GM10248 (cell line): ENCODE measurements at places on chromosomes 5 and 9.
A peak's percentile ranks its signal among the peaks of the same experiment; 100 is the strongest.

GRCh38 chr9:108663422-108663821 is 192.4 kb downstream of the ACTL7B start:
- DNase-seq, result no peak

GRCh38 chr5:75993643-75994520 is 89.3 kb upstream of the SV2C start:
- no peak for DNase-seq

DNA sequence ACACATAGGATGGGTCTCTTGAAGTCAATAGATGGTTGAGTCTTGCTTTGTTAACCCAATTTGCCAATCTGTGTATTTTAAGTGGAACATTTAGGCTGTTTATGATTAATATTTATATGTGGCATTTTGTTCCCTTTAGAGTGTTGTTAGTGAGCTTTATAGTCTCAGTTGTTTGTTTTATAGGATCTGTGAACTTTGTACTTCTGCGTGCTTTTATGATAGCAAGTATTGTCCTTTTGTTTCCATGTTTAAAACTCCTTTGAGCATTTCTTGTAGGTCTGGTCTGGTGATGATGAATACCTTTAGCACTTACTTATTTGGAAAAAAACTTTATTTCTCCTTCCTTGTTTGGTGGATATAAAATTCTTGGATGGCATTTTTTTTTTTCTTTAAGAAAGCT is 23.8 kb downstream of the SELENOP start:
- no peak for DNase-seq

- no peak for DNase-seq
Observed at GRCh38 chr5:160197341-160198144, 31.8 kb upstream of the FABP6 start.

GRCh38 chr5:109550077-109550476 is 139.7 kb upstream of the MAN2A1 start:
- no peak for DNase-seq

GRCh38 chr5:153079396-153079795 is 411.1 kb upstream of the GRIA1 start:
- DNase-seq, result no peak

- DNase-seq, result no peak
Observed at GRCh38 chr5:125552486-125552885, 806.0 kb upstream of the ZNF608 start.

DNA sequence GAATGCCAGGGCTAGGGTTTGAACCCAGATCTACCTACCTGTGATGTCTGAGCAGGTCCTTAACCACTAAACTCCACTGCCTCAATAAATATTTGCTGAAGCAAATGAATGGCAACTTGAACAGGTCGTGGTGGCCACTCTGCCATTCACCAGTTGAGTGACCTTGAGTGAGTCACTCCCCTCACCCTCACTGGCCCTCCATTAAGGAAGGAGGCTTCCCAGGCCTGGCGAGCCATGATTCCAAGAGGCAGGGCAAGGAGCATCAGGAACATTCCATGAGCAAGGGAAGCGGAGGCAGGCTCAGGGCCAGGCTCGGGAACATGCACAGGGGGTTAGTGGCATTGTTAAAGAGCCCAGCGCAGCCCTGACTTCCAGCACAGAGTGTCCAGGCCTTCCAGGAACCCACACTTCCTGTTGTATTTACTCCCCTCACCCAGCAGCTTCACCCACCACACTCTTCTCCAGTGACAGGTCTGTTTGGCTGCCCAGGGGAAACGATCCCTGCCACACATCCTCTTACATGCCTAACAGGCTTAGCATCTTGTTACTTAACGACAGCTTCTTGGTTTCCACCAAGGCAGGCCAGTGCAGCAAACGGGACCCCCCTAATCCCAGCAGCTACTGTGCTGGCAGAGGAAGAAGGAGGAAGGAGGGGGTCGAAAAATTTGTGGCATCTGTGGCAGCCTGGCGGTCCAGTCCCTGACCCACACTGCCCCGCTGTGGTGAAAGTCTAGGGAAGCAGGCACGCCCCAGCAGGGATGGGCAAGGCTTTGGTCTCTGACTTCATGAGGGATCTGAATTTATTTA is 43.7 kb upstream of the TTC1 start:
- peak; percentile 46 for DNase-seq

- no peak for DNase-seq
Observed at GRCh38 chr5:39846144-39846543, 421.4 kb upstream of the DAB2 start.

GRCh38 chr5:160450164-160450932 is 28.7 kb downstream of the PTTG1 start:
- no peak for DNase-seq

DNA sequence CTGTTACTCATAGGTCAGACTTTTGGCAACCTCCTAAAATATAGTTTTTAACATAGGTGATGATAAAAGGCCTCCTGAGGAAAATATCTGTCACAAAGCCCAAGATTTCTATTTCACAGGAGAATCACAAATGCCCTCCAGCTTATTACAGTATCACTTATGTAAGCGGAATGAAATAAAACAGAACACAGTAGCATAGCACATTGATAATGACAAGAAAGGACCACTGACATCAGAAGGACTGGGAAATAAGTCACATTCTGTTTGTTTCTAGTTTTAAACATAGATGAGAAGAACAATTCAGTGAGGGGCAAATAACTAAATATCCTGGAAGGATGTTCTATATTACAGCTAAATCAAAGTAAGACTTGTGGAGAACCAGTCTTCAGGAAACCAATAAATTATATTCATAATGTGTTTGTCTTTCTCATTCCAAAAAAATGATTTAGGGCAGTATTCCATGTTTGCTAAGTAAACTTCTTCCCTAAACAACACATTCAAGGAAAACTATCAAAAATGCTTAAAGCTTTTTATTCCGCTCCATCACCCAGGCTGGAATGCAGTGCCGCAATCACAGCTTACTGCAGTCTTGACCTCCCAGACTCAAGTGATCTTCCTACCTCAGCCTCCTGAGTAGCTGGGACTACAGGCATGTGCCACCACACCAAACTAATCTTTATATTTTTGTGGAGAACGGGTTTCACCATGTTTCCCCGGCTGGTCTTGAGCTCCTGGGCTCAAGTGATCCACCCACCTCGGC is 20.8 kb upstream of the CTNNAL1 start:
- DNase-seq, result no peak

GRCh38 chr9:114231273-114231672 is 75.9 kb downstream of the COL27A1 start:
- no peak for DNase-seq

DNA sequence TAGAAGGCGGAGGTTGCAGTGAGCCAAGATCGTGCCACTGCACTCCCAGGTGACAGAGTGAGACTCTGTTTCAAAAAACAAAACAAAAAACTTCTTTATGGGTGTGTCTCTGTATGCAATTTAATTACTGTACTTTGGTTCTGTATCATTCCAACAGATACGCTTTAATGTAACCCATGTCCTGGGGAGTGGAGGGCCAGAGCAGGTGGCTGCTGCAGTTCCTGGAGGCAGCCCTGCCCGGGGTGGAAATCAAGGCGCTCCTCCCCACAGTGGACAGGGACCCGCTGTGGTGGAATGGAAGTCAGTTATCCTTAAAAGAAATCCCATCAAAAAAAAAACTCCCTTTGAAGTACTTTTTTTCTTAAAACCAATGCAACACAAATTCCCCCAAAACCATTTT is 1.9 kb downstream of the DAP start:
- DNase-seq, result no peak

DNA sequence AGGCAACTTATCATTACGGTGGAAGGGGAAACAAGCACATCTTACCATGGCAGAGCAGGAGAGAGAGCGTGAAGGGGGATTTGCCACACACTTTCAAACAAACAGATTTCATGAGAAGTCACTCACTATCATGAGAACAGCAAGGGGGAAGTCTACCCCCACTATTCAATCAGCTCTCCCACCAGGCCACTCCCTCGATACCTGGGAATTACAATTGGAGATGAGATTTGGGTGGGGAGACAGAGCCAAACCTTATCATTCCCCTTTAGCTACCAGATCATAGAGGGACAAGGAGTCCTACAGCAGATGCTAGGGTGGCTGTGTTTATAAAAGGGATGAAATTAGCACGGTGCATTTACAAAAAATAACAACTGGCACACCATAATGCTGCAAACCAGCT is 2149.4 kb upstream of the ACO1 start:
- no peak for DNase-seq

DNA sequence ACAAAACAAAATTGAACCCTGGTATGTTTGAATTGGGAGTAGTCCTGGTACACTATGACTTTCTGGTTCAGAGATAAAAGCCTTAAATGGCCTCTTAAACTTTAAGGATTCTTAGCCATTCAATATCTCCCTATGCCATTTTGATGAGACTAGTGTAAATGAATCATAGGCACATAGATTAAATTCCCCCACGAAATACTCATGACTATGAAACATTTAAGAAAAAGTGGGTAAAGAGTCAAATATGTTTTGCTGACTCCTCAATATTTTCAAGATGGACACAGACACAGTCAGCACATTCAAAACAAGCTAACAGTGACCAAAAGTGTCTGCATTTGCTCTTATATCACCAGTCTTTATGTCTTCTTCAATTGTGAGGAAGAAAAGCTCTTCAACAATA is 278.3 kb downstream of the PDE4D start:
- DNase-seq, result no peak

- DNase-seq, result no peak
Observed at GRCh38 chr5:124402144-124402581, 344.3 kb downstream of the ZNF608 start.
